ENCODE measurements at places on chromosomes 6 and 20.

DNA sequence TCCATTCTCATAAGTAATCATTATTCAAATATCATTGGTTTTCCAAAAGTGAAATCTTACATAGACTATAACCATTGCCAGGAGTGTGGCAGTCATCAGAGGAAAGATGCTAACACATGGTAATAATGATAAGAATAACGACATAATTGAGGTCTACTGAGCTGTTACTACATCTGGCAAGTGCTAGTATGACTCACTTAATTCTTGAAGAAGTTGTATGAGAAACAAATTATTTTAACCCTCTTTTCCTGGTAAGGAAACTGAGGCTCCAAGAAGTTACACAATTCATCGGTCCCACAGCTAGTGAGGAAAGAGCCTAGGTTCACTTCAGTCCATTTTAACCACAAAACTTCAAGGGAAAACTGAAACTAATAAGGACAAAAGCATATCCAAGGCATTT lies 335.6 kb upstream of the BTBD3 start:
- DNase-seq = no peak

- no peak for DNase-seq
Measured at GRCh38 chr20:63274381-63275228, 2.0 kb downstream of the ARFGAP1 start.

GRCh38 chr20:61447952-61448351 lies 195.9 kb downstream of the CDH4 start:
- DNase-seq = no peak

GRCh38 chr6:137893726-137894125 lies 26.7 kb downstream of the TNFAIP3 start:
- DNase-seq = no peak

- DNase-seq = no peak
Measured at GRCh38 chr6:219641-220198, 72.6 kb upstream of the DUSP22 start.

GRCh38 chr6:115524821-115525220 lies 535.9 kb downstream of the FRK start:
- no peak for DNase-seq

DNA sequence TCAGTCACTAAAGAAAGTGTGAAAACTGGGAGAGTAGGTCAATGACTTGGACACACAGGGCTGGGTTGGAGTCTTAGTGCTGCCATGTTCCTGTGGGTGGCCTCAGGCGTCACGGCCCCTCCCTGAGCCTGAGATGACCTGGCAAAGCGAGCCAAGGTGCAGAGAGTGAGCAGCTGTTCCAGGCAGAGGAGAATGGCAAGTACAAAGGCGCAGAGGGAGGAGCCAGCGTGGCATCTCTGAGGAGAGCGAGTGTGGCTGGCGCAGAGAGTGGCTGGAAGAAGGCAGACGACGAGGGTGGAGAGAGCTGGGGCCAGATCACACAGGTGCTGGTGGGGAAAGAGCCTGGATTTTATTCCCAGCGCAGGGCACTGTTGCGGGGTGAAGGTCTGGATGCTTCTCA lies 20.6 kb upstream of the CHMP4B start:
- no peak for DNase-seq

GRCh38 chr6:20024316-20024673 lies 187.1 kb downstream of the ID4 start:
- DNase-seq = no peak

DNA sequence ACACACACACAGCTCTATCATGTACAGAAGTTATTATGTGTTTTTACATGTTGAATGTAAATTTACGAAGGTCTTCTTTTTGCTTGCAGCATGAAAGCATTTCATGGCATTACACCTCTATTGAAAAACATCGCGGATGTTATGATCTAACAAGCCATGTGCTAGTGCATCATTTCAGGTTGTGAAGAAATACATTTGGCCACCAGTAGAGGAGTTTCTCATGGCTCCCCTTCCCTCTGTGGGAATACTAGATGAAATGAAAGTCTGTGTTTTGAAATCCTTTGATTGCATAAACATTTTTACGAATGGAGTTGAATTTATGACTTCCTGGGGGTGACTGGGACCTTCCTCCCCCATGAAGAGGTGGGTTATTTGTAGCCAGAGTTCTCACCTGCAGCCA lies 17.7 kb downstream of the MAS1 start:
- DNase-seq = no peak

DNA sequence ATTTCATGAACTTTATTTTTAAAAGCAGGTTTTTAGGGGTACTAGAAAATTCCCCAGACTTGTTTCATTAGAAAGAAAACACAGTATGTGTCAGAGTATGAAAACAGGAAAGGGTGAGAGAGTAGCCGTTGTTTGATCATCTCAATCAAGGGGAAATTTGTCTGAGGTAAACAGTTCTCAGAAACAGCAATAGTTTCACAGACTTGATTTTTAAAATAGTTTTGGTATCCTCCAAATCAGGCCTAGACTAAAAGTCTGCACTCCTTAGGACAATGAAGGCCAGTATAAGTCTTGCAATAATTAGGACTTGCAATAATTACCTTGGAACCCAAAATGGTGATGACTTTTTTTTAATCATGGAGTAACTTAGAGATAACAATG lies 176.6 kb upstream of the TAB2 start:
- no peak for DNase-seq

DNA sequence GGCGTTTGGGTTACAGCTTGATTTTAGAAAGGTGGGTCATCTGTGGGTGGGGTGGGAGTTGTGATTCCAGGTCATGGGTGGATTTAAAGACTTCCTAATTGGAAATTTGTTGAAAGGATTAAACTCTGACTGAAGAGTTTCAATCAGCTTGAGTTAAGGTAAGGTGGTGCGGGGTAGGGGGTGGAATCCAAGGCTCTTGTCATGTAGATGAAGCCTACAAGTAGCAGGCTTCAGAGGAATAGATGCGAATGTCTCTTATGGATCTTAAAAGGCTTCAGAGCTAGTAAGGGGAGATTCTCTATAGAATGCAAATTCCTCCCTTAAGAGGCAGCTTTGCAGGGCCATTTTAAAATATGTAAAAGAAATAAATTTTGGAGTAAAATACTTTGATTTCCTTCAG lies 645.3 kb downstream of the FRK start:
- no peak for DNase-seq

DNA sequence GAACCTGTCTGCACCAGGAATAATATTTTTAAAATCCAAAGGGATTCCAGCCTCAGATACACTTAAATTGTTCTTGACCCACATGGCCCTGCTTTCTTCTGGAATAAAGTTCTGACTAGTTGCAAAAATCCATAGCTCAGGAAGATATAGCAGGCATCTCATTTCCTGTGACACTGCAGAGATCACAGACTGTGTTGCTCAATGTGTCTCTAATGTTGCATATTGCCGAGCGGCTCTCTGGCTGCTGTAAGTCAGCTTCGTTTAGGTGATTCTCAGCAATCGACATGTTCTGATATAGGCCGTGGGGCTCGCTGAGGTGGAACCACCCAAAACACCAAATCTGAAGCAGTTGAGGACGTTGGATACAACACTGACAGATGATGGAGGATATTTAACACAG lies 498.3 kb upstream of the AGPAT4 start:
- DNase-seq = no peak

GRCh38 chr20:63295422-63295821 lies 2.4 kb downstream of the COL20A1 start:
- DNase-seq = no peak

- DNase-seq = peak; percentile 75
Measured at GRCh38 chr6:16205377-16206144, 32.8 kb upstream of the GMPR start.

- no peak for DNase-seq
Measured at GRCh38 chr6:170033666-170034065, 257.2 kb downstream of the DLL1 start.

DNA sequence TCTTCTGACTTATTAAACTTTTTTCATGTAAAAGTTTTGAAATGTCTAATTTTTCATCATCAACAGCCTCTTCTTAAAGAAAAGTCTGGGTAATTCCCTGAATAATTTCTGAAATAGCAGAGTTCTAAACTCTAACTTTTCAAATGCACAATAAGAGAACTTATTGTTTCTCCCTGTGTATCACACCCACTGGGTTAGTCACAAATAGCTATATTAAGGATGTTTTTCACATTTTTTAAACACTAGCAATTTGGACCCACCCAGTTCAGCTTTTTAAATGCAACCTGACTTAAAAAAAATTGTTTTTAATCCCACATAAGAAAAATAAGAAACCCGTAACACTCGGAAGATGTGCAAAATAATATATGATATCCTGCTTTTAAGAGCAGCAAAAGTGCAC lies 61.4 kb upstream of the UTRN start:
- no peak for DNase-seq

GRCh38 chr6:81759782-81760181 lies 7.3 kb upstream of the TENT5A start:
- DNase-seq = peak; percentile 55

DNA sequence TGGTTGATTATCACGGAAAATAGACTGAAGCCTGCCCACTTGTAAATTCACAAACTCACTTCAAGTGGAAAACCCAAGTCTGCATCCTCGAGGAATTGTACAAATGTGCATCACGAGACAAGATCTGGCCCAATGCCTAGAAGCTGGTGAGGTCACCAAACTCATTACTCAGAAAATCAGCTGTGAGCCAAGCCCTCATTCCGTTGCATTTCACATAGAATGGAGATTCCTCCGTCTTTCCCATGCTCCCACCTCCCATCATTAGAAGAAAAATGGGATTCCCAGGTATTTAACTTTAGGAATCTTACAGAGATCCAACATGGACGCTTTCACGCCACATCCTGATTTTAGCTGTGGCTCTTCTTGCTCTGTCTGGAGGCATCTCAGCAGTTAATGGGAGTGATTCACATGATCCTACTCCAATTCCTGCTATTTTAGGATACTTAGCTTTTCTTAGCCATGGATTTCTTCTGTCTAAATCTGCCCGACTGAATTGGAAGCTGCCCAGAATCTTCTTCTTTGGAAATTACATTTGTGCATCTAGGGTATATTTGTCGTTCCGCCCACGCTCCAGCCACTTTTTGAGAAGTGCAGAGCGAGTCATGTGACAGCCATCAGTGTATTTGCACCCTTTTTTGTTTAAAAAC lies 68.7 kb upstream of the STMND1 start:
- no peak for DNase-seq

GRCh38 chr6:169231790-169232506 lies 21.7 kb downstream of the THBS2 start:
- DNase-seq = no peak

DNA sequence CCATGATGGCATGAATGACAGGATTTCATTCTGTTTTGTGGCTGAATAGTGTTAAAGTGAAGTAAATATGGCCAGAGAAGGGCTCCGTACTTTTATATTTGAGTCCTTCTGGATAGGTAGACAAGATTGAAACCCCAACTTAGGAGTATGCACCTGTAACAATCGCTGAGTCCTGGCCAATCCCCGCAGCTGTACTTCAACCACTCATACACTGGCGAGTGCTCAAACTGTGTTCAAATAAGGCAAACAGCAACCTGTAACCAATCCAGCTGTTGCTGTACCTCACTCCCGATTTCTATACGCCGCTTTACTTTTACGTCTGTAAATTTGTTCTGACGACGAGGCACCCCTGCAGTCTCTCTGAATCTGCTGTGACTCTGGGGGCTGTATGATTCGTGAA lies 6.7 kb downstream of the TTLL2 start:
- DNase-seq = no peak

GRCh38 chr20:56554869-56555268 lies 21.8 kb downstream of the FAM209B start:
- DNase-seq = peak; percentile 19

GRCh38 chr20:62765432-62766070 lies 30.7 kb upstream of the MRGBP start:
- DNase-seq = no peak

DNA sequence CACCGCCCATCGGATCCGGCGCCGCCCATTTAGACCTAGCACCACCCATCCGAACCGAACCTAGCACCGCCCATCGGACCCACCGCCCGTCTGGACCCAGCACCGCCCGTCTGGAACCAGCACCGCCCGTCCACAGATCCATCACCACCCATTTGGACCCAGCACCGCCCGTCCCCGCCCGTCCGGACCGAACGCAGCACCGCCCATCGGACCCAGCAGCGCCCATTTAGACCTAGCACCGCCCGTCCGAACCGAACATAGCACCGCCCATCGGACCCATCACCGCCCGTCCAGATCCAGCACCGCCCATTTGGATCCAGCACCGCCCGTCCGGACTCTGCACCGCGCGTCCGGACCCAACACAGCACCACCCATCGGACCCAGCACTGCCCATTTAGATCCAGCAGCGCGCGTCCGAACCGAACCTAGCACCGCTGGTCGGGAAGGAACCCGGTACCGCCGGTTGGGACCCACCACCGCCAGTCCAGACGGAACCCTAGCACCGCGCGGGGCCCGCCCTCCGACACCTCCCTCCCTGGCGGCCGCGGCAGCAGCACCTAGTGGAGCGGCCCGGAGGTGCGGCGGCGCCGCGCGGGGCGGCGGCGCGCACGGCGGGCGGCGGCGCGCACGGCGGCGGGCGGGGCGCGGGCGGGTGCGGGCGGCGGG lies 348 bp upstream of the AFDN start:
- peak; percentile 76 for DNase-seq

DNA sequence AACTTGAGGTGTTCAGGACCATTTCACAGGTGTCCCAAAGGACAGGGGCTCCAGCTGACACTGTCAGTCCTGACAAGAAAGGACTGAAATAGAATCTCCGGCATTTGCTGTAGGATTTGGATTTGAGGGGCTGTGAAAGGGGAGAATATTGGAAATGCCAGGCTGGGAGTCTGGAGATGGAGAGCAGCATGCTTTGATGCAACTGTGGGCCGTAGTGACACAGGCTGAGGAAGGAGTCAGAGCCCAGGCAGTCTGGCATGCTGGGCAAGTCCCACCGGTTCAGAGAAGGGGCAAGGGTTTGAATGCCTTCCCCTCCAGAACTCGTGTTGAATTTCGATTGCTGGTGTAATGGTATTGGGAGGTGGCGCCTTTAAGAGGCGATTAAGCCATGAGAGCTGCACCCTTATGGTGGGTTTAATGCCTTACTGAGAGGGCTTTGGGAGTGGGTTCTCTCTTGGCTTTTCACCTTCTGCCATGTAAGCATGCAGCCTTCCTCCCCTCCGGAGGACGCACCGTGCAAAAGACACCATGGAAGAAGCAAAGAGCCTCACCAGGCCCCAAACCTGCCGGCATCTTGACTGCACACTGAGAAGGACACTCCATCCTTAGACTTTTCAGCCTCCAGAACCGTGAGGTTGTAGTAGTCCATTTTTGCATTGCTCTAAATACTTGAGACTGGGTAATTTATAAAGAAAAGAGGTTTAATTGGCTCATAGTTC lies 9.4 kb upstream of the PYGB start:
- DNase-seq = no peak

GRCh38 chr6:112235956-112236355 lies 18.4 kb downstream of the LAMA4 start:
- no peak for DNase-seq

DNA sequence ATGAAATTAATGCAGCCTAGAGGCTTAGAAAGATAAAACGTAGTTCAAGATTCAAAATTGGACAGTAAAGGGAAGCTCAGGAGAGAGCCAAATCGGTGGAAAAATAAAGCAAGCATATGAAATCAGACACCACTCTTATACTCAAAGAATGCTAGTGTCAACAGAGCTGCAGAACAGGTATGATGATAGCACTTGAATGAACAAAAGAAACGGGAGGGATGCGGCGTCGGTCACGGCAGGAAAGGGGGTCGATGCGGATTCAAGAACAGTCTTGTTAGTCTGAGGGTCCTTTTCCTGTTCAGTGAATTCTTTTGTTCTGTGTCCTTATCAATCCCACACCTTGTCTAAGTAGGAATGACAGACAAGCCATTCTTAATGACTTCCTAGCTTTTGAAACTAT lies 114.4 kb downstream of the FOXC1 start:
- DNase-seq = no peak

- DNase-seq = no peak
Measured at GRCh38 chr20:56422824-56423189, 10.7 kb downstream of the CASS4 start.
